ENCODE measurements at places on chromosomes 11 and 22.
A peak's percentile ranks its signal among the peaks of the same experiment; 100 is the strongest.

DNA sequence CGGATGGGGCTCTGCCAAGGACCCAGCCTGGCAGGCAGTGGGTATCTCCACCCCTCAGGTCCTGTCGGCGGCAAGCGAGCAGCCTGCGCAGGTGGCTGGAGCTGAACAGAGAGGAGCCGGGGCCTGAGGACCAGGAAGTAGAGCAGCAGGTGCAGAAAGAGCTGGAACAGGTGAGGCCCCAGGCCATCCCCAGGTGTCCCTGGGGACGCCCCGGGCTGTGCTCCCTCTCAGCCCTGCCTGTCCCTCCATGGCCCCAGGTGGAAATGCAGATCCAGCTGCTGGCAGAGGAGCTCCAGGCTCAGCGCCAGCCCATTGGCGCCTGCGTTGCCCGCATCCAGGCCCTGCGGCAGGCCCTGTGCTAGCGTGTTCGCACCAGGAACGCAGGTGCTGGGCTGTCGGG is 44.0 kb downstream of the PISD start:
- DNase-seq: peak; percentile 32

DNA sequence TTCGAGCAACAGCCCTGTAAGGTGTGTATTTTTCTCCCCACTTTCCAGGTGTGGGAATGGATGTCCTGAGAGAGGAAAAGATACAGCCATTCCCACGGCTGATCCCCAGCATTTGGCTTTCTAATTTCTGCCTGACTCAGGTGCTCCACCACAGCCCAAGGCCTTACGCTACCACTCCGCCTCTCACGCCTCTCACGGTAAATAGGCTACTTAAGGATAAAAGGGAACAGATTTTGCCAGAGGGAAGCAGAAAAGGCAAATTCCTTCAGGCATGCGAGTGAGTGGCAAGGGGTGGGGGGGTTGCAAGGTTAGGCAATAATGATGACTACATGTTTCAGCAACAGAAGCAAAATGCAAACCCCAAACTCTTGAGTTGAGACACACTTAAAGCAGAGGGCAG is 9.2 kb downstream of the PVALB start:
- no peak for DNase-seq

DNA sequence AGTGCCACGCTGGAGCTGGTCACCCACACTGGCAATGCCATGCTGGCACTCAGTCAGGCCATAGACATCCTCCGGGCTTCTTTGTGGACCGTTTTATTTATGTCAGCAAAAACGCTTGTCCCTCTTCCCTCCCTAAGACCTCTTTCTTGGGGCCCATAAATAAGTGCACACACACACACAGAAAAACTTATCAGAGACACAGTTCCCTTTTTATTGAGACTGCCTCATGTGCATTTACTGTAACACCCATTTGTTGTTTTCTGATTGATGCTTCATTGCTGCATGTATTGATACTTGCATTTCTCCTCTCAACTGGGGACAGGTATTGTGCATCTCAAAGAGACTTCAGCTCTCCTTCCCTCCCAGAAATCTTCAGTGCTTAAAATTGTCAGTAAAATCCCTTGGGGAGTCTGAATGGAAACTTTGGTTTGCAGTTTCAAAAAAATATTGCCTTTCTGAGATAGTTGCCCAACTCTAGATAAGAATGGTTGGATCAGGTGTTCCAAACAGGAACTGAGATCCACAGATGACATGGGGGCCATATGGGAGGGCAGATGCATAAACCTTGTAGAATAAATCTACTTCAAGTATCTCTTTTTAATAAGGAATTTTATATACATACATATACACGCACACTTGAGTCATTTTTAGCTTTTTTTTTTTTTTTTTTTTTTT is 50.9 kb downstream of the PPP2R1B start:
- no peak for DNase-seq

DNA sequence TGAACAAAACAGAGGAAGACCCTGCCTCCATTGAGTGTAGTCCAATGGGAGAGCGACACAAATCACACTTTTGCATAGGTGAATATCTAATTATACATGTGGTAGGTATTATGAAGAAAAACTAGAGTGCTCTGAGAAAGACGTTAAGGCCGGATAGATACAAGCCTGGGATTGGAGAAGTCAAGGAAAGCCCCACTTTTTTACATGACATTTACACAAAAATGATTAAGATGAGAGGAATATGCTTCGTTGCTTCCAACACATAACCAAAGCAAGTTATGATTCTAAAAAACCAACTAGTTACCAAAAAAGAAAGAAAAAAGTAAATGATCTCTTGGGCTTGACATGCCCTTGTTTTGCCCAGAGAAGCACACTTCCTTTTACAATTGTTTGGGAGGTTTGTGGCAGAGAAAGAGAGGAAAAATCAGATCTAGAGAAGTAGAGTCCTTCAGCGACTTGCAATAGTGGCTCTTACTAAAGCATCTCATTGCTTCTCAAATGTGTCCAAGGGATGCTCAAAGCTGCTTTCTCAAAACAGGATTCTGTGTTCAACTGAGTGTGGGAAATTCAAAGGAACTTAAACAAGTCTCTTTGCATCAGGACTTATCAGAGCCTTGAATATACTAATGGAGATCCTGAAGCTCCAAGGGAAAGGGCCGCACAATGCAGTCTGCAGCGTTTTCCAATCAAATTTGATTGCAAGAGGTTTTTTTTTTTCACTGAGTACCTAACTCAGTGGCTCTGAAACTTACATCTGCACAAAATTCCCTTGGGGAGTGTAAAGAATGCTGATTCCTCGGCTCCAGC is 38.8 kb downstream of the FLI1 start:
- no peak for DNase-seq

DNA sequence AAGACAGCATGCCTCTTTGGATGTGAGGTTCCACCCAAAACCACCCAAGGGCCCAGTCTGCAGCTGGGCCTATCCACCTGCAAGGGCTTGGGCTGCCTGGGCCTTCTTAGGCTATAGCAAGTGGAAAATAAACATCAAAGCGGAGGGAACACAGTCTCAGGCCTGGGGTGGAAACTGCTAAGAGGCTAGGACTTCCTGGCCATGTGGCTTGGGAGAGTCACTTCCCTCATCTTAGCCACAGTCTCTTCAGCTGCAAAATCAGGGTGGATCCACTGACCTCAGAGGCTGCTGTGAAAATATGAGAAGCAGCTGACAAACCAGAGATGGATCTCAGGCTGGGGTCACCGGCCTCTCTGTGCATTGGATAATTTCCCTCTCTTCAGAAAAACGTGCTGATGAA is 30.6 kb upstream of the TFIP11 start:
- DNase-seq: no peak

DNA sequence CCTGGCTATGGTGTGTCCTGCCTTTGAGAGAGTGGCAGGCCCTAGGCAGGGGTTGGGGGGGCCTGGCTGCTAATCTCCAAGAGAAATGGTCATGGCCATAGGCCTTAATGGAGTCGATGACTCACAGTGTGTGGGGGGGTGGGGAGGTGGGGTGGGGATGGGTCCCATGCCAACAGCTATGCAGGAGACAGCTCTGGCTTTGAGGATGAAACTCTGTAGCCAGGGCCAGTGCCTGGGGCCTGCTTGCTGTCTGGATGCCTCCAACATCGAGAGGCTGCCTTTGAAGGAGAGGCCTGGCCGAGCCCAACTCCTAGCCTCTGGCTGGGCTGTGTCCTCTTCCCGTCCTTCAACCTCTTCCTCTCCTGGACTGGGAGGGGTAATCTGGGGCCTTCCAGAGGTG is 23.9 kb upstream of the TSPAN18 start:
- DNase-seq: no peak

DNA sequence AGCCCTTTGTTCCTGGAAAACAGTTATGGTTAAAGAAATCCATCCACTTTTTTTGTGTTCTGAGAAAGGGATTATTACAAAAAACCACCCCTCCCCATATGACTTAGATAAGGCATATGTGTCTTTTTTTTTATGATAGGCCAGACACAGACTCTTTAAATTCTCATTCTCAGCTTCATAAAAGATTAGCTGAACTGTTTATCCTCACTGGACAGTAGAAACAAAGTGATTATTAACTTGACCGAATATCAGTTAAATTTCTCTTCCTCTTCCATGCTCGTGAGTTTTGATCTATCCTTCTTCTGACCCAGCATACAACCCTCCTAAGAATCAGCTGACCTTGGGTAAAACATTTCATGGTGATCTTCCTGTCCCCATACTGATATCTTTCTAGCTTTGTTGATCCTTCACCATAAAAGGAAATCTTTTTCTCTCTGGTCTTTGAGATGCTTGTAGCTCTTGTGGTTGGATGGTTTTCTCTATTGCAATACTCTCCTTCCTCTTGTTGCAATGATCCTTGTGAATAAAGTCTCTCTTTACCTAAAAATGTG is 26.2 kb downstream of the OR2AG2 start:
- no peak for DNase-seq

GRCh38 chr11:31096191-31096805 is 273.2 kb downstream of the DCDC1 start:
- DNase-seq: no peak

GRCh38 chr11:75852406-75853017 is 37.5 kb downstream of the UVRAG start:
- DNase-seq: no peak

- DNase-seq: no peak
Observed at GRCh38 chr11:99154277-99154676, 133.5 kb downstream of the CNTN5 start.

GRCh38 chr11:28464252-28464867 is 356.2 kb downstream of the METTL15 start:
- DNase-seq: no peak

GRCh38 chr22:24137595-24137994 is 43.7 kb upstream of the SUSD2 start:
- no peak for DNase-seq

DNA sequence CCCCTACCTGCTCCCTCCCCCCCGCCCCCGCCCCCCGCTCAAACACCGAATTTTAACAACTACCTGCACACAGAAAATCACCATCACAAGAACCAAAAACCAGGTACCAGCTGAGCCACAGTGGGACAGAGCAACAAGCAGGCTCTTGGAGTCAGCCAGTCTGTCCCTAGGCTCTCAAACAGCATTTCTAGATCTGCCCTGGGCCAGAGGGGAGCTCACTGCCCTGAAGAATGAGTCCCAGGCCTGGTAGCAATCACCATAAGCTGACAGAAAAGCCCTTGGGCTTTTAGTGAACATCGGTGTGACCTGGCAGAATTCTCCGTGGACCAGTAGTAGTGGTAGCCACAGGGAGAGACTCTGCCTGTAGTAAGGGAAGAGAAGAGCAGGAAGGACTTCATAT is 58.3 kb downstream of the C11orf87 start:
- DNase-seq: no peak

DNA sequence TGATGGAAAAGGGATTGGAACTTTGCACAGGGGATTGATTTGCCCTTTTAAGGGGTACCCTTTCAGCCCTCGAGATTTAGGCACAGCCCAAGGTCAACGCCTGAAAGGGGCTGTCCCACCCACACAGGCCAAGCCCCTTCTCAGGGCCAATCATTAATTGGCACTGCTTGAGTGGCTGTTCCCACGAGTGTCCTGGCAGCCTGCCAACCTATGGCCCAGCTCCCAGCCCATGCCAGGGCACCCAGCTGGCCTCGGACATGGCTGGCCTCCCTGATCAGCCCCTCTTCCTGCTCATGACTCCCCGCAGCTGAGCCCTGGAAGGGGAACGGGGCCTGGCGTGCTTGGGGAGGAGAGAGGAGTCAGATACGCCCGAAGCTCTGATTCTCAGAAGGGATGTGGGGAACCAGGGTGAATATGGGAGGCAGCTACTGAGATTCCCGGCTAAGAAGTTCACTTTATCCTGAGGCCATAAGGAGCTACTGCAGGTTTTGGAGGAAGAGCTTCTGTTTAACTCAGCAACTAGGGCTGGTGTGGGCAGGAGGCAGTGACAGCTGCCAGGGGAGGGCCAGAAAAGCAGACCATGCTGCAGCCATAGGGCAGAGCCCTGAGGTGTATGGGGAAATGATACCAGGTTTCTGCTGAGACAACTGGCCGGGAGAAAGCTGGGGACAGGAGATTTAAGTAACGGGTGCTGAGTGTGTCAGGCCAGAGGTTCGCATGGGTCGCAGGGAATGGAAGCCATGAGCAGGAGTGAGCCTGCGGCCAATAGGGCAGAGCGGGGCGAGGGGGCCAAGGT is 30.0 kb downstream of the WNT7B start:
- DNase-seq: no peak

DNA sequence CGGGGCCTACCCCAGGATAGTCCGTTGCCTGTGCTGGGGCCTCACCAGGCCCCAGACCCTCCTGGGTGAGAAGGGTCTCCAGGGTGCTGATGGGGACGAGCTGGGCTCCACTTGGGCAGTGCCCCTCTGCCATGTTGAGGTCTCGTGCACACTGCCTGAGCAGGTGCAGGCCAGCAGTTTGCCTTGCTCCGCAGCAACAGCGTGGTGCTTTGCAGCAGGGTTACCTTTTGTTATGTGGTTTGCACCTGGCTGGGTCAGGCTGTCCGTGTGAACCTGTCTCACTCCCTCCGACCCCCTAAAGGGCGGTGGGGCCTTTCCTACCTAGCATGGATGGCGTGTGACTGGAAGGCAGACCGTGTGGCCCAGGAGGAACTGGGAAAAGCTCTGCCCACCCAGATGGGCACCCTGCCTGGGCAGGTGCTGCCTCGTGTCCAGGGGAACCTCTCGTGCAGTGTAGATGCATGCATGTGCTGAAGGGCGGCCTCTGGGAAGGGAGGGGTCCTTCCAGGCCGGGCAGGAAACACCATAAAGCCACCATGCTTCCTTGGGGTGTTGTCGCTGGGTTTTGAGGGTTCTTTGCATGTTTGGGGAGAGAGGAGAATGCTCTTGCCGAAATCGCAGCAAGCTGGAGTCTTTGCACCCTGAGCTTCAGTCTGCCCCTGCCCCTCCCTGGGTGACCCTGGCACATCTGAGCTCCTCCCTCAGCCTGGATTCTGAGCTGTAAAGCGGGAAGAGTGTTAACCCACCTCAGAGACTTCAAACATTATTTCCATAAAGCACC is 75.4 kb upstream of the PPARA start:
- no peak for DNase-seq

DNA sequence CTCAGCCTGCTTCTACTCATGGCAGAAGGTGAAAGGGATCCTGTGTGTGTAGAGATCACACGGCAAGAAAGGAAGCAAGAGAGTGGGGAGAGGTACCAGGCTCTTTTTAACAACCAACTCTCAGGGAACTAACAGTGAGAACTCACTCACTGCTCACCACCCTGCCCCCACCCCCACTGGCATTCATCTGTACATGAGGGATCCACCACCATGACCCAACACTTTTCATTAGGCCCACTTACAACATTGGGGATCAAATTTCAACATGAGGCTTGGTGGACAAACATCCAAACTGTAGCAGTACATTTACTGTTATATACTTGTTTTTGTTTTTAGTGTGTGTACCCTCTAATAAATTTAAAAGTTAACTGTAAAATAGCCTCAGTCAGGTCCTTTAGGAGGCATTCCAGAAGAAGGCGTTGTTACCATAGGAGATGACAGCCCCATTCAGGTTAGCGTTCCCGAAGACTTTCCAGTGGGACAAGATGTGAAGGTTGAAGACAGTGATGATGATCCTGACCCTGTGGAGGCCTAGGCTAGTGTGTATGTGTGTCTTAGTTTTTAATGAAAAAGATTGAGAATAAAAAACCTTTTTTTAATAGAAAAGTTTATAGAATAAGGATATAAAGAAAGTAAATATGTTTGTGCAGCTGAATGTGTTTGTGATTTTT is 11.3 kb downstream of the CUL5 start:
- DNase-seq: no peak

All from SHP77 treated with DMSO at 0.1 percent for 48 hours (cell line).